ENCODE measurements at places on chromosomes 5 and 9.

DNA sequence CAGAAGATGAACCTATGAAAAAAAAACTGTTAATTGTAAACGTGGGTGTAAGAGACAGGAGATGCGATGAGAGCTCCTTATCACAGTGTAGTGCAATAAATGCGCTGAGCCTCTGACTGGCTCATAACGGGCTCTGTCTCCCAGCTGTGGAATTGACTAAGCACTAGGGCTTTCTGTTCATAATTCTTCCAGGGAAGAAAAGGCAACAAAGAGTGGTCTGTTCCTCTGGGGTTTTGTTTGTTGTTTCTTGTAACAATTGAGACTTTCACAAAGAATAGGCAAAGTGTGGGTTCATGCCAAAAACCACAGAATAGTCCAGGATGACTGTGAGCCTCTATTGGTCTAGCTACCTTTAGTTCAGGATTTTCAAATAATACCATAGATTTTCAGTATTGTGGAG, 39.4 kb downstream of the UBE2QL1 start:
- DNase-seq = no peak

DNA sequence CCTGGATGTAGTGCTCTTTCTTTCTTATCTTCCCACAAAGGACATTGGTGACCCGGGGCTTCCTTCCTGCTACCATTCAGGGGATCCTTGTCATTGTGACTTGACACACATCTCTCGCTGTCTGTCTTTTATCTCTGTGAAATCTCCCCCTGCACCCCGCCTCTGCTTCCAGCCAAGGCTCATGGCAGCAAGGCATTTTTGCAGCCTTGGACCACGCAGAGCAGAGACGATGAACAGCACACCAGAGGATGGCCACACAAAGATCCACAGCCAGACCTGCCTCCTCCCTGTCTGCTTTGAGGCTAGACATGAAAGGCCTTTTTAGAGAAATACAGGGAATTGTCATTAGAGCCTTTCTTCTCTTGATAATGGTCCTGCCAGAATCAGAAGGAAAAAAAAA, 549.1 kb downstream of the CDK5RAP2 start:
- no peak for DNase-seq

DNA sequence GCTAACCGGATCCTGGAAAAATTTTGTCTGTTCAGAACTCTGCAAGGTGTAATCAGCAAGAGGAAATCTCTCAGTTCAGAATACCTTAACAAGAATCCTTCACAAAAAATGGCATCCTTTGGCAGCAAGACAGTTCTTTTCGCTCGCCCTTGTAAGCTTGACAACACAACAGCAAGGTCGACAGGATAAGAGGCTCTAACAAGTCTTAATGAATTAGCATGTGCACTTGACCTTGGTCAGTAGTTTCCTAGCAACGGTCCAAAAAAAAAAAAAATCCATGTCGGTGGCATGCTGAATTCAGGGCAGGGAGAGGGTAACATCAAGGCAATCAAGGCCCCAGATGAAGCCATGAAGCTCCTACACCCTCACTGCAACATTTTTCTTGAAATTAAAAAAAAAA, 172.8 kb downstream of the APBA1 start:
- DNase-seq = no peak

GRCh38 chr9:110954822-110955291, 83.4 kb downstream of the LPAR1 start:
- DNase-seq = no peak

- no peak for DNase-seq
Observed at GRCh38 chr5:93158841-93159240, 422.2 kb downstream of the NR2F1-AS1 start.

DNA sequence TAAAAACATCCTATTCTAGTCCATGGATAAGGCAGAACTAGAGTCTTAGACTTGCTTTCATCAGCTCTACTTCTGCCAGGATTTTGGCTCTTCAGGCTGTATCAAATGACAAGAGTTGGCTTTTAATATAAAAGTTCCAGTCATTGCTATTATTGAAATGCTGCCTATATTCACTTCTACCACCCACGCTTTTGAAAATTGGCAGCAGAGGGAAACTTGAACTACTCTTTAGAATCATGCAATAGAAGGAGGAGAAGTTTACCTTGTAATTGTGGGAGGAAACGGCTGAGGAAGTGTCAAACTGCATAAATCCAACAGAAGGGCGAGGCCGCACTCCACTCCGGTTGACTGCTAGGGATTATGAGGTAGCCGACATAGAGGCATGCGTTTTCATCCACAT, 122.6 kb upstream of the BASP1 start:
- DNase-seq = no peak

DNA sequence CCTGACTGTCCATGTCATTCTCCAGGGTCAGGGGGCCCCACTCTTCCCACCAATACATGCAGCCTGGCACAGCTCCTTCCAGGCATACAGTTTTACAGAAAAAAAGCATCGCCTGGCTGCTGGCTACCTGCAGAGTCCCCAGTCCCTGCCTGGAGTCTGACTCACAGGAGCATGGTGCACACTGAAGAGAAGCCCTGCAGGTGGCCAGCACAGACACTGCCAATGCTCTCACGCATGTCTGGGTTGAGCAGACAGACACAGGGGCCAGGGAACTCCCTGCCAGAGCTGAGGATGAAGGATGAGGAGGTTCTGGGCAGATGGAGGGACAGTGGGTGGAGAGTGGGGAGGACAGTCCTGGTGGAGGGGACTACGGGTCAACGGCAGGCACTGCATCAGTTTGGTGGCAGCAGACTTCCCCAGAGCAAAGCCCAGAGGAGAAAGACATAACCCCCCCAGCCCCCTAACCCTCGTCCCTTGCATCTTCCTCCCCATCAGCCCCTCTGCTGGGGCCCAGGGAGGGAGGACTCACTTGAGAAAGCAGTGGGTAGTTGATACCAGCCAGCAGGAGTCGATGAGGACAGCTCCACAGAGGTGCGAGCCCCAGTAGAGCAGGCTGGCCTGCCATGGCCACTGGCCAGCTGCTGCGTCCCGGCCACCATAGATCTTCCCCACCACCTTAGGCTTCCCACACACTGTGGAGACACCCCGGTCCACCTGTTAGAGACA, 72.9 kb upstream of the SPTLC1 start:
- no peak for DNase-seq

DNA sequence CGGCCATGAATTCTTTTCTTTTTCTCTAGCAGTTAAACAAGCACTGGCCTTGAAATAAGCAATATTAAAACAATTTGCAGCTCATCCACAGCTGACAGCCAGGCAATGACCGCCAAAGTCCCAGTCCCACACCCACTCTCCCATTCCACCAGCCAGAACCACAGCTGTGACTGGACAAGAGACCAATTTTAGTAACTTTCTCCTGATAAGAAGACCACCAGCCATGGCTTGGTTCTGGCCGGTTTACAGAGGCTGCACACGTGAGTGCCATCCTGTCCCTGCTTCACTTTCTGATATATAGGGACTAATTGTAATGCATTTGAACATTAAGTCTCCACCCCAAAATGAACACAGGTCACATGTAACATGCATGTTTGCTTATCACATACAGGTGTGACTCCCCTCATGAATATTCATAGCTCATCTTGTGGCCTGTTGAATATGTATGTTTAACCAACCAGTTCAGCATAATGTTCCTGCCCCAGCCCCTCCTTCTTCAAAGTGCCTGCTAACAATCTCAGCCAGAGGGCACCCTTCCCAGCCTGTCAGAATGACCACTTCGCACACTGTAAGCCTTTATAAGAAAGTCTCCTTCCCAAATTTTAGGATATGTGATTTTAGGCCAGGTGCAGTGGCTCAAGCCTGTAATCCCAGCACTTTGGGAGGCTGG, 23.9 kb upstream of the FANCC start:
- DNase-seq = no peak

All from endothelial cell (in vitro differentiated cells).